AG09319 (cell line): ENCODE measurements at places on chromosomes 7 and 10.

GRCh38 chr10:77648472-77648871 is 10.9 kb upstream of the KCNMA1 start:
- no peak for DNase-seq

- DNase-seq = no peak
Observed at GRCh38 chr7:36278620-36279172, 111.0 kb upstream of the ANLN start.

- peak; percentile 35 for DNase-seq
Observed at GRCh38 chr7:148772297-148773089, 73.8 kb downstream of the CUL1 start.

DNA sequence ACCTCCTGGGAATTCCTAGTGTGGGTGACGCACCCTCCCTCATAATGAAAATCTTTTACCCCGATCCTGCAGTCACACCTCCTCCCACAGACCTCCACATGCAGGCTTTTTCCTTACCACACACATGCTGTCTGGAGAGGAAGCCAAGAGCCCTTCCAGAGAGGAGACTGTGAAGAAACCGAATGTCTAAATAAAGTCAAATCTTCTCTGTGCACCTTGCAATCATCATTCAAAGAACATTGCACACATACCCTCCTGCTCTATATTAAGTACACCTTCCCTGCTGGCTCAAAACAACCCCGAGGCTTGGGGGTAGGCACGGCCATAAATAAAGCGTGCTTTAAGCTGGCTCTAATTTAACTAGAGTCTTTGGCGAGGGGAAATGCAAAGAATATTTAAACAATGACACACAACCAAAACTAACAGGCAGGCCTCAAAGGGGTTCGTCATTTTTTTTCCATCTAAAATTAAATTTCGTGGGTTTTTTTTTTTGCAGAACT is 34.9 kb downstream of the CALML3 start:
- no peak for DNase-seq

DNA sequence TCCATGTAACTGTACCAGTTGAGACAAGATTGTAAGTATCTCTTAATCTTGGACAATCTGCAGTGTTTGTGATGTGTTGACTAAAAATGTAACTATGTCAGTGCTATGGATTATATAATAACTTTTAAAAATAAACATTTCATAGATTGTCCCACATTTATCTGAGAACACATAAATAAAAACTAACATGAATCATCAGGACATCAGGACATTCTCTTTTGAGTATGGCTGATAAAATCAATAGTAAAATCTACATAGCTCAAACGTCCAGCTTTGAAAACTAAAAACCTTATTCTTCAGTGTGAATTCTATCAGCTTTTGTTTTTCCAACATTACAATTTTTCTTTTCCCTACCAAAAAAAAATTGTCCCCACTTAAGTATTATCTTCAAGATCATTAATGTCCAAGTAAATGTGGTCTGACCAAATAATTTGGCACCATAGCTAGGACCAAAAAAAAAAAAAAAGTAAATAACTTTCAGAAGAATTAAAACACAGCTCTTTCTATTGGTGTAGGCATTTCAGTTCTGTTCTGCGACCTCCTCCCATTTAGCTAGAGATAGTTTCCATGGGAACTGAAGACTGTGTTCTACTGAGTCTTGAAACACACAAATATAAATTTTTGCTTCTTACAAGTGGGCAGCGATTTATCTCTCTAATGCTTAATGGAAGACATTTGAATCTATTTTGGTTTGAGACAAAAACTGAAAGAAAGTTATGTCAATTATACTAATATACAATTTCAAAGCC is 123.0 kb upstream of the SGCE start:
- no peak for DNase-seq

DNA sequence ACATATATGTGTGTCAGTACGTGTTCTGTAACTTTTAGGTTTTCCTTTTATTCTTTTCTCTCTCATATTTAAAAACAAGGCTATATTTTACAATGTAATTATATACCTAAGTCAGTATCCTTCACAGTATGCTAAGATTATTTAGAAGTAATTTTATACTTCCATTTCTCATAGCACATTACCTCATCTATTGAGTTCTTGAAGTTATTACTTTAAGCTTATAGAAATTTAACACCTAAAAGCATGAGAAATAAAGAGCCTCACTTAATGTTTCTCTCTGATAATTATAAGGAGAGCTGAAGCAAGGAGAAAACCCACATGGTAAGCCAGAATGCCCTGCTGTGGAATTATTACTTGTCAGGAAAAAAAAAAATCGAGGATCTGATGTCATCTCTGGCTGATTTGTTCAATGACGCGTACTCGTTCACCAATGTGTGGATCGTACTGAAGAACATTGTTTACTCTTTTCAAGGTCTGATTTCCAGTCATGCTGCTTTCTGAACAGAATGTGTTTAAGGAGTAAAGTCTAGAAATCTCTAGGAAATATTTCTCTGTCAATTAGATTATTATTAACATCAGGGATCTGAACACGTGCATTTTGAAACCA is 21.9 kb downstream of the CACNB2 start:
- DNase-seq = no peak

GRCh38 chr7:71633551-71634008 is 501.6 kb downstream of the GALNT17 start:
- peak; percentile 49 for DNase-seq

DNA sequence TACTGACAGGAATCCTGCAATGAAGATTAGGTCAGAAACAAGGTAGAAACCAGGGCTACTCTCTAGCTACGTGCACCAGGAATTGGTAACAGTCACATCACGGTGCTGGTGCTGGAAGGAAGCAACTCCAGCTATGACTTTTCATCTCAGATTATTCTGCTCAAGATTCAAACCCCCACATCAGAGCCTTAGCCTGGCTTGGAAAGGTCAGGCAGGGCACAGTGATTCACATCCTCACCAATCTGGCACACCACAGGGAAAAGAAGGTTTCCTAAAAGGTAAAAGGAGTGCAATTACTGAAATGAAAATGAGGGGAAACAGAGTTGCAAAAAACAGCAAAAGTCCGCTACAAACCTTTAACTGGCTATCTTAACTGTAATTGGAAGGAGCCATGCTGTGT is 240.2 kb upstream of the NPSR1 start:
- no peak for DNase-seq

GRCh38 chr7:24992314-24992713 is 12.3 kb upstream of the OSBPL3 start:
- no peak for DNase-seq

DNA sequence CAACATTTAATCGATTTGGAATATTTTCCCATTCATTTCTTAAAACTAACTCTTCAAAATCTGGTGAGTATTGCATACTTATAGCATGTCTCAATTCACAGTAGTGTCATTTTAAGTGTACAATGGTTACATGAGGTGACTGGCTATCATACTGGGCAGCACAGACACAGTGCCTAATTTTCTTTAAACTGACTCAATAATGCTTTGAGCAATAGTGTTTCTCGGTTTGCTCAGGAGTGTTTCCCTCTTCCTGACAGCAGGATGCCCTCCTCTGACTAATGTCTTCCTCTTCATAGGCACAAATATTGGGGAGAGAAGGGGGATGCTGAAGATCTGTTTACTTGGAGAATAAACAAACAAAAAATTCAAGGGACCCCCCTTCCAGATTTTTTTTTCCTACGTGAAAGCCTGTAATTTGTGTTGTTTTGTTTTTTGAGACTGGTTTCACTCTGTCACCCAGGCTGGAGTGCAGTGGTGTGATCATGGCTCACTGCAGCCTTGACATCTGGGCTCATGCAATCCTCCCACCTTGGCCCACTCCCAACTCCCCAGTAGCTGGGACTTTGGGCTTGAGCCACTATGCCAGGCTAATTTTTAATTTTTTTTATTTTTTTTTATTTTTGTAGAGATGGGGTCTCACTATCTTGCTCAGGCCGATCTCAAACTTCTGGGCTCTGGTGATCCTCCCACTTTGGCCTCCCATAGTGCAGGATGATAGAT is 2.2 kb downstream of the MRC1 start:
- DNase-seq = no peak

DNA sequence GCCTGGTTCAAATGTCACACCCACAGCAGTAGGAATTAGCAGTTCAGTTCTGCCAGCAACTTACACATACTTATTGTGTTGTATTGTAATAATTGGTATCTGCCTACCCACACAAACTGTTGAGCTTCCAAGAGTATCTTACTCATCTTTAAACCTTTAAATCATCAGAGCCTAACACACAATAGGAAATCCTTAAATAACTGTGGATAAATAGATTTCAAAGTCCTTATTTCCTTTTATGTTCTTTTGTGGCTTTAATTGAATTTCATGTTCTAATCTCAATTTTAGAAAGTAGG is 3.9 kb downstream of the CASD1 start:
- no peak for DNase-seq

DNA sequence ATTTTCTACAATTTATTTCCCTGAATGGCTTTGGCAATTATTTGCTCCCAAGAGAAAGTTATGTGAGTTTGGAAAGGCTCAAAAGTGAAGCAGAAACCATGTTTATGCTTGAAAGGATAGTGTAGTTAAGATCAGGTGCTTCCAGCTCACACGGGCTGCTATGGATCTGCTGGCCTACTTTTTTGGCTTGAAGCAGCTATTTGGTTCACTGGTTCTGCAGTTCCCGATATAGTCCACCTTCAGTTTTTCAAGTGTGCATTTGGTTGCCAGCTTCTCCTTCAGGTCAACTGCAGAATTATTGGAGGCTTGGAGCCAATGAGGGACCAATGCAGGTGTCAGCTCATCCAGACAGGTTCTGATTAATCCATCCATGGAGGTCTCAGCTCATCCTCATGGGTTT is 484.3 kb upstream of the SEMA3A start:
- DNase-seq = no peak

DNA sequence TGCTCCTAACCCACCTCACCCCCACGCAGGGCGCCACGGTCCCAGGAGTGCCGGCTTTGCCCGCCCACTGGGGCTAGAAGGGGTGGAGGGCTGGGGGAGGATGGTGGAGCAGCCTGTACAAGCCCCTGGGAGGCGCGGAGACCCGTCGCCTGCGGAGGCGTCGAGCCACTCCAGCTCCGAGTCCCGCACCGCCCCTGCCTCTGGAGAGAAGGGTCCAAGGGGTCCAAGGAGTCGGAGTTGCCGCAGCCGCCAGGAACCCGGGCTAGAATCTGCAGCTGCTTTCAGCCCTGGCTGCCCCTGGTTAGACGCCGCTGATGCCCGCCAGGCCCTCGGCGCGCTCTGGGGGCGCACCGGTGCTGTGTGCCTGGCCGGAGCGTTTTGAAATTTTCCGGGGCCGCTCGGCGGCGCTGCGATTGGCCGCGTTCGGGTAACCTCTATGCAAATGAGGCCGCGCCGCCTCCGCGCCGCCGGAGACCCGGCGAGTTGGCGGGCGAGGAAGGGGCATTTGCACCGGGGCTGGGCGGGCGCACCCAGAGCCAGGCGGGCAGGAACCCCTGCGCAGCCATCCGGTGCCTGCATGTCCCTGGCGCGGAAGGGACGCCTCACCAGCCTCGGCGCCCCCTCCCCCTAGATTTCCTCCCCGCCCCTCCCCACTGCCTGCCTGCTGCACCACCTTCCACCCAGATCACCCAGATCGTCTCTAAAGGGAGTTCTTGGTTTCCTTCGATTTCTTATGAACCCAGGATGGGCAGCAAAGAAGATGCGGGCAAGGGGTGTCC is at the start of gene HMX2:
TSS of gene HMX2 (plus strand) at position 502 of the 779 bp plus-strand sequence. CDS start at position 745, 243 bp downstream.
- DNase-seq = no peak

GRCh38 chr10:70455213-70455630 is 13.7 kb upstream of the NODAL start:
- no peak for DNase-seq

GRCh38 chr7:111265394-111265793 is 174.5 kb downstream of the LRRN3 start:
- no peak for DNase-seq

DNA sequence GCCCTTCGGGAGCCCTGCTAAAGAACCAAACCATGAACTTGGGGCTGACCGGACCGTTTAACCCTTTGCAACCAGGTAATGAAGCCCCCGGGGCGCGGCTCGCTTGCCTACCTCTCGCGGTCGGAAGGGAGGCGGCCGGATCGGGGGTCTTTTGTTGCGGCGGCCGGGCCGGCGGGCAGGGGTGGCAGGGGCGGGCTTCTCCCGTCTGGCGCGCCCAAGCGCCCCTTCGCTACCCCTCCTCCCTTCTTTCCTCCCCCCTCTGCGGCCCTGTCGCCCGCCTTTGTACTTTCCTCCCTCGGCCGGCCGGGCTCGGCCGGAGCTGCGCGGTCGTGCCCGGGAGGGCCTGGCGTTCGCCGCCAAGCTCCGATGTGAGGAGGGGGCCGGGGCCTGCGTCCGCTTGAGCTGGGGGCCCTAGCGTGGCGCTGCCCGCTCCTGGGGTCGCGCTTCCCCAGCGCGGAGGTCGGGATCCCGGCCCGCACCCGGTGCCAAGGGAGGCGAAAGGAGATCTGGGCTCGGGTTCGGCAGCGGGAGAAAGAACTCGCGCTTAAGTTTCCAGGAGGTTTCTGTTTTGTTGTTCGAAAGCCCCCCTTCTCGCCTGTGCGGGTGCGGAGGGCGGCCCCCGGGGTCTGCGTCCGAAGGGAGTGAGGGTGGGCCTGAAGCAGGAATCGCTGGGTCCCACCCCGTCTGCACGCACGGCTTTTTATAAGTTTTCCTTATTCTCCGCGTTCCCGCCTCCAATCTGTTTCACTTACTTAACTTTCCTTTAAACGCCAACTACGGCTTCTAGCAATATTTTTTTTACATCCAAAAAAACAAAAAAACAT is 436.8 kb upstream of the GALNT17 start:
- no peak for DNase-seq

DNA sequence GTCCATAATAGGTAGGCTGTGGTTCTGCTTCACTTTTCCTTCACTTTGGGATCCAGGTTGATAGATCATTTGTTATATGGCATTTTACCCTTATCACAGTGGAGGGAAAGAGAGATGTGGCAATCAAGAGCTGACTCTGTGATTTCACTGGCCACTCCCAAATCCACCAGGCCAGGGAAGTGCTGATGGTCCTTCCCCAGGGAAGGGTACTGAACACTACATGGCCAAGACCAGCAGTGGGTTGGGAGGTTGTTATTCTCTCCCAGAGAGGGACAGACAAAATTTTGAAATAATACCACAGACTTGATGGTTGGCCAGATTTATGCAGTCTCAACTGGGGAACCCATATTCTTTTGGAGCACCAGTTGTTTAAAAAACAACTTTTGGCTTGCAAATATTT is 102.5 kb downstream of the SND1 start:
- DNase-seq = no peak

DNA sequence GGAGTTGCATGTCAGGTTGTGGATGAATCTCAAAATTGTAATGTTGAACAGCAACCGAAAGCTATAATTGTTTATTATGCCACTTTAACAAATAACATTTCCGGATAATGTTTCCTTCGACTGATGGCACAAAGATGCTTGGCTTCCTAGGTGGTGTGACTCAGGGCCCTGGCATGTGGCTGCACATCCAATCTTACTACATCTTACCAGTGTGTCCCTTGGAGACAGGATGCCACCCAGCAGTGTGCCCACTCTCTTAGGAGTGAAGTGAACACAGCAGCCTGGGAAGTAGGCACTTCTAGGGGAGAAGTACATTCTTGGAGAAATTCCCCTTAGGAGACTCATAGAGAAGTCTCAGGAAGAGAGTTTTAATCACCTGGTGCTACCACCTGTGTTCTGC is 33.0 kb upstream of the GPR26 start:
- no peak for DNase-seq

DNA sequence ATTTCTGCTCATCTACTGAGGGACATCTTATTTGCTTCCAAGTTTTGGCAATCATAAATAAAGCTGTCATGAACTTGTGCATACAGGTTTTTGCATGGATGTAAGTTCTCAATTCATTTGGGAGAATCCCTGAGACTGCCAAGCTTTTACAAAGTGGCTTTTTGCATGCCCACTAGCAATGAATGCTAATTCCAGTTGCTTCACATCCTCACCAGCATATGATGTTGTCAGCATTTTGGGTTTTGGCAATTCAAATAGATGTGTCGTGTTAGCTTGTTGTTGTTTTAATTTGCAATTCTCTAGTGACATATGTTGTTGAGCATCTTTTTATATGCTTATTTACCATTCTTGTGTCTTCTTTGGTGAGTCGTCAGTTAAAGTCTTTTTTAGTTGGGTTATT is 57.2 kb downstream of the RAB18 start:
- DNase-seq = no peak
